ENCODE measurements at places on chromosomes 1 and 21. TPM values are rescaled to one million over a fixed set of nuclear protein-coding genes. Genes with fewer than 3 reads are reported as not detected.

DNA sequence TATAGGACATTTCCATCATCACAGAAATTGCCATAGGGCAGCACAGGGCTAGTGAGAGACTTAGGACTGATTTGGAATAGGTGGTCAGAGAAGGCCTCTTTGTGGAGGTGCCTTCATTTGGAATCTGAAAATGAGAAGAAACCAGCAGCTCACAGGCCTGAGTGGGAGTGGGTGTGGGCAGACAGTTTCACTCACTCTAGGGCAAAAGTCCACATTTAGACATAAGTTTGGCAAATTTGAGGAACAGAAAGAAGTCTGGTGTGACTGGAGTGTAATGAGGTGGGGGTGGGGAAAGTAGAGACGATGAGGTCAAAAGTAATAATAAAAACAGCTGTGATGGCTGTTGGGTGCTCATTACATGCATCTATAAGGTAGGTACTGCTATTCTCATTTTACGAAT lies 22.4 kb upstream of the BCAR3 start:
- DNase-seq, result no peak

DNA sequence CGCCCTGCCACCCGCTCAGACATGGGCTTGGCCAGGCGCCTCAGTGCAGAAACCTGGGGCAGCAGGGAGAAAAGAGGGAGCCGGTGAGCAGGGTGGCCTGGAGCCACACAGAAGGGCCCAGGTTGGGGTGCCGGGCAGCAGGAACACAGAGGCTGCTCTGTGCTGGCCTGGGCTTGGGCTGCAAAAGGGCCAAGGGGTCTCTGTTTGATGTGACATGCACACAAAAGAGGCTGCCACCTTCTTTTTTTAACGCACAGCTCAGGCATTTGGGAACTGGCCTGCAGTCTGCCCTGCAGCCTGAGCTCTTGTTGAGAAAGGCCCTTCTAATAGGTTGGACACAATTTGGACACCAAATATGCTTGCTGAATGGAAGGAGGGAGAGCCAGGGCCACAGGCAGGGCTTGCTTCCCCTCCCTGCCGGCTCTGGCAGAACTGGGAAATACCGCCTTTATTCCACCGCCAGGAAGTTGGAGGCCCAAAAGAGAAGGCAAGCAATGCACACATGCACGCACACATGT lies 32.4 kb downstream of the KIF21B start:
- no peak for DNase-seq

DNA sequence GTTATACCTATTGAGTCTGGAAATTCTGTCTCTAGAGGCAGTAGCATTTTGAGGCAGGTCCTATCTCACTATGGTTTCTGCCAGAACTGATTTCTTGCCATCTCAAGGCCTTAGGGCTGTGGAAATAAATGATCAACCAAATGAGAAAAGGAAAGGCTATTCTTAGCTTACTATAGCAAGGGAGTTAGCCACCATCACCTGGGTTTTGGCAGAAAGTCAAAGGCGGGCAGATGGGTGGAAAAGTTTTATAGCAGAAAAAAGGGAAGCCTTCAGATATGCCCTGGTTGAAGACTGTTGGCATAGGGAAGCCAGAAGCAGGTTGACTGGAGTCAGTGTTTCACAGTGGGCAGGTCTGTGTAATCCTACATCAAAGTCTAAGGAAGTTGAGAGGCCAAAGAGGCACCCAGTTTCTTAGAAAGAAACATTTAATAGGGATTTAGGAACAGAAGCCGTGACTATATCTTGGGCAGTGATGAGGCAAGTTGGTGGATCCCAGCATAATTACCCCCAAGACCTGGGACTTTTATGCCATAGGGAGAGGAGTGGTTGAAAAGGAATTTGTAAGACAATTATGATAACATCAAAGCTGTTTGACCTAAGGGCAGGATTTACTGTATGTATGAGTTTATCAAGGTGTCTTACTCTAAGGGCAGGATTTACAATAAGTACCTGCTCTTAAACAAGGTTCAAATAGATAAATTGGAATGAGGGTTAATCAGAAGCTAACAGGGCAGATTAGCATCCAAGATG lies 29.7 kb downstream of the CTH start:
- no peak for DNase-seq

GRCh38 chr1:54171016-54171415 lies 18.2 kb upstream of the CDCP2 start:
- no peak for DNase-seq

GRCh38 chr1:150066838-150067183 lies 765 bp upstream of the VPS45 start:
- DNase-seq, result no peak

GRCh38 chr1:223248770-223249140 lies 105.7 kb upstream of the TLR5 start:
- no peak for DNase-seq

GRCh38 chr1:232968391-232968790 lies 18.0 kb downstream of the NTPCR start:
- no peak for DNase-seq

DNA sequence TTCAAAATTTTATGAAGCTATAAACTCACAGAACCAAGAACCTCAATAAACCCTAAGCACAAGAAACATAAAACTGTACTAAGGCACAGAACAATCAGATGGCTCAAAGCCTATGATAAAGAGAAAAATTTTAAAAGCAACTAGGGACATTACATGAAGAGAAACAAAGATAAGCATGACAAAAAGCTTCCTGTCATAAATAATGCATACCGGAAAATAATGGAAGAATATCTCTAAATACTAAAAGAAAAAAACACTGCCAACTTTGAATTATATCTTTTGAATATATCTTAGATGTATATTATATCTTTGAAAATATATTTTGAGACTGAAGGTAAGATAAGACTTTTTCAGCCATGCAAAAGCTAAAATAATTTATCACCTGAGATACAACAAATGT lies 21.4 kb upstream of the KCNN3 start:
- DNase-seq, result no peak

GRCh38 chr1:90713741-90714509 lies 3.2 kb downstream of the BARHL2 start:
- no peak for DNase-seq

DNA sequence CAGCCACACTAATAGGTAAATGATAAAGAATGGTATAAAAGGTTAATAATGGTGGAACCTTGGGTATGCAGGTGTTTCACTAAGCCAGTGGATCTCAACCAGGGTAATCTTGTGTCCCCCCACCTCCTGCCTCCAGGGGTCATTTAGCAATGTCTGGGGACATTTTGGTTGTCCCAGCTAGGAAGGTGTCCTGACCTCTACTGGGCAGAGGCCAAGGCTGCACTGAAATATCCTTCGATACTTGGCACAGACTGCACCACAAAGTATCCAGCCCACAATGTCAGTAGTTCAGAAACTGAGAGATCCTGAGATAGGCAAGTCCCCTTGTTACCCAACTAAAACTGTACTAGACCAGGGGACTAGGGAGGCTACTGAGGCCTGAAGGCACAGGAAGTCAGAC lies 113.6 kb upstream of the TIAM1 start:
- DNase-seq, result no peak

DNA sequence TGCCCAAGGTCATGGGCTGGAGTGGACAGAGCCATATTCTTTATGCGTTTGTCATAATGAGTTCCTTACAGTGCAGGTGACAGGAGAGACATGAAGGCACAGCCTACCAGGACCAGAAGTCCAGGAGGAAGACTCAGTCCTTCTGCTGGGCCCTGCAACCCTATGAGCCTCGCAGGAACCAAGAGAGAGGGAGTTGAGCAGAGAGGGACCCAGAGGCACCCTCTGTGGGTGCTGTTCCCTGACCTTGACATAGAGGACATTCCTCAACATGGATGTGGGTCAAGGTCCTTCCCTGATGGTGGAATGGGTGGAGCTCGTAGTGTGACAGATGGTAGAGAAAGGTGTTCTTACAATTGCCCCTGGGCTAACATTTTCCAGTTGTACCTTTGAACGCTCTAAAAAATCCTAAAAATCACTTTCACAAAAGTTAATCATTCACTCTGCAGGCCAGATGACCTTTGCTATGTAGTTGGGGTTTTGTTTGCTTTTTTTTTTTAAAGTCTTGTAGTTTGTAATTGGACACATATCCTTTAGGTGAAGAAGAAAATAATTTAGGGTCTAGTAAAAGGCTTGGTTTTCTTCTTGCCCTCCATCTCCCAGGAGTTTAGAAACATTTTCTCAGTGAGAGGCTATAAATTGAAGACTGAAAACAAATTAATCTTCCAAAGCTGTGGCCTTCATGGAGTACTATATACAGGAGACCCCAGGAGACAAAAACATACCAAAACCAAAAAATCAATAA lies 41.9 kb downstream of the MAB21L3 start:
- DNase-seq, result peak; percentile 14

DNA sequence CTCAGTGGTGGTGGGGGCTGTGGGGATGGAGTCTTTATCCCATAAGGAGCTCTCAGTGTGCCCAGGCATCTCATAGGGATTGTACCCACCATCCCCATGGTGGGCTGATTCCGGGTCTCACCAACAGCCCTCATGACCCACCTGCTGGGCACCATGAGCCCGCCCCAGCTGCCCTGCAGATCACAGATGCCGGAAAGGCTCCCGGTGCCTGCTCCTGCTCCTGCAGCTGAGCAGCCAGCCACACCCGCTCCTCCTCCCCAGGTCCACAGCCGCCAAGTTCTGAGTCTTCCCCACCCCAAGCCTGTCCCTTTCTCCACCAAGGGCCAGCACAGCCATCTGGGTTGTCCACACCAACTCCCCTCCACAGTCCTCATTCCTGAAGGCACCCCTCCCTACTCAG lies 15.5 kb upstream of the TSPEAR start:
- peak; percentile 73 for DNase-seq

DNA sequence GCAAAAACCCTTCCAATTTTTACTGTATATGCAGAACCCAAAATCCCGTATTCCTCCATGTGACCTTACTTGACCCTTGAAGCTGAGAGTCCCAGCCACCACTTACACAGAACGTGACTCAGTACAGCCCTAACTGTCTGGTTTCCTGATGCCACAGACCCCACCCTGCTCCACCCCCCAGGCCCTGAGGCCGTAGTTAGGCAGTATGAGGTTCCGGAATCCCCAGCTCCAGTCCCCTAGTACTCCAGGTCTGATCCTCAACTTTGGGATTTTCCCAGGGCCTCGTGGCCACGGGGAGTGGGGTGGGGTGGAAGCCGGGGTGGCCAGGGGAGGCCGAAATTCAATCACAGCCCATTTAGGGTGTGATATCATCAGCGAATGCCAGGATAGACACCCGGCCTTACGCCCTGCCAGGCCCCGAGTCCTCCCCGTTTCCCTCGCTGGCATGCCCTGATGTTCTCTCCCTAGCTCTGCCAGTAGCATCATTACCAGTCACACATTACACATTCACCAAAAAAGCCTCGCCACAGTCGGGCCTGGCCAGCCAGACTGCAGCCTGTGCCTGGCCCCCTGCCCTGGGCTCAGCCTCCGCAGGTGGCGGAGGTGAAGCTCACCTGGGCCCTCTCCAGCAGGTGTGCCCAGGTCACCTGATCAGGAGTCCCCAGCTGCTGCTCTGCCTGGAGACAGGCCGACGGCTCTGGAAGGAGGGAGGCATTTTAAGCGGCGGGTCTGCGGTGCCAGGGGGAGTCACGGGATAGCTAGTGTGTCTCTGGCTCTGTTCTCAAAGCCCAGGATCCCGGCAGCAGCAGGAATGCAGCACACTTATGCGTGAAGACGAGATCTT lies 70.8 kb downstream of the SCCPDH start:
- DNase-seq, result peak; percentile 84

DNA sequence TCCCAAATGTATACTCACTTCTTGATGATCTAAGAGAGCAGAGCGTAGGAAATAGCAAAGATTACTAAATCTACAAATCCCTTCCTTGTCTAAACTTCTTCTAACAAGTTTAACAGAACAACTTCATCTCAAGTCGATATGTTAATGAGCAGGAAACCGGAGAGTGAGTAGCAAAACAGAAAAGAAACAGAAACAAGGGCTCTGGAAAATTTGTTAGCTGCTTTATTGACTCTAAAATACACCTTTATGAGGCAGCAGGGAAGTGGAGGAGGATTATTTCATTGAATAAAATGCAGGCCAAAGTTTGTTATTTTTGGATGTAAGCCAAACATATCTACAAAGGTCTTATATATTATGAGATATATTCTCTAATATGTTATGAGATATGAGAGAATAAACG lies 192.4 kb downstream of the LRRIQ3 start:
- DNase-seq, result no peak

- DNase-seq, result no peak
Measured at GRCh38 chr1:223819730-223820514, 25.8 kb downstream of the TP53BP2 start.

- DNase-seq, result no peak
Measured at GRCh38 chr21:40143822-40144525, 276.7 kb downstream of the PCP4 start.

GRCh38 chr1:47867438-47868347 lies 129.5 kb downstream of the TRABD2B start:
- DNase-seq, result no peak

GRCh38 chr1:29831500-29832117 lies 595.3 kb downstream of the PTPRU start:
- no peak for DNase-seq

Gene OPTC
- not detected for total RNA-seq

Gene CD101
- total RNA-seq, result 1.5 TPM

Gene NBL1
- total RNA-seq, result 126 TPM

Gene CATSPER4
- total RNA-seq, result not detected

Gene TIE1
- total RNA-seq, result 42.6 TPM

Gene SPAG17
- total RNA-seq, result not detected

Gene SH2D2A
- 4.7 TPM for total RNA-seq

Gene NOS1AP
- 1.3 TPM for total RNA-seq

Gene FAM229A
- 6.2 TPM for total RNA-seq

Gene IL10
- 23.0 TPM for total RNA-seq

Gene TNFRSF1B
- total RNA-seq, result 95.6 TPM

Gene GIPC2
- total RNA-seq, result 2.7 TPM

Gene KCNK2
- total RNA-seq, result 0.26 TPM
